ENCODE measurements at places on chromosomes 13 and 19. TPM values are rescaled to one million over a fixed set of nuclear protein-coding genes. Genes with fewer than 3 reads are reported as not detected.

DNA sequence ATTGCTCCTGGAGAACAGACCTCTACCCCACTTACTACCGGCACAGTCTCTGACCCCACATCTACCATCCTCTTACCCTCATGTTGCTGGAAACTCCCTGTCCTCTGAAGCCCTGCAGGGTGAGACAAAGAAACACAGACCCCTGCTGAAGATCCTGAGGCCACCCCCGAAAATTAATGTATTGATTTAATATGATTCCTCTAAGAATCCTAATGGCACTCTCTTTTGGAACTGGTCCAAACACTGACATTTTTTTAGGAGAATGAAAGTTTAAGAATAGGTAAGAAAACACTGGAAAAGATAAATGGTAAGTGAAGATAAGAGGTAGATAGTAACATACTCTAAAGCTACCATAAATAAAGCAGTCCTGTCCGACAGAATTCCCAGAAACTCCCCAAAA lies 5.3 kb downstream of the DMKN start:
- no peak for DNase-seq
- no peak overlapping the region for H3K4me3 ChIP-seq
- no peak overlapping the region for H3K27ac ChIP-seq
- peaks cover 34% of the 10 kb centered on the region for H3K27me3 ChIP-seq
- peaks cover 4% of the 10 kb centered on the region for H3K4me1 ChIP-seq

DNA sequence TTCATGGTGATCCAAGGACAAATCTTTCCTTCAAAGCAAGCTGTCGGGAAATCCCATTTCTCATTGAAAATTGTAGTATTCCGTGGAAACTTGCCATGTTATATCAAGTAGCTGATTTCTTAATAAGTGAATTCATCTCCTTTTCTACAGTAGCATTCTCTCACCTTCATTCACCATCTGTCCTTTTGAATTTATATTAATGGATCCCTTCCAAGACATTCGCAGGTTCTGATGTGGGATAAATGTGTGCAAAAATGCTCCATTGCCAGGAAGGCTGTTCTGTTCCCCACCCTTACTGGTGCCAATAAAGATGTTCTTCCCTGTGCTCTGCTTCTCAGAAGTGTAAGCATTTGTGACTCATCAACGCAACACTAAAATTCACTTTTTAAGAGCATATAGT lies 36.2 kb downstream of the AMER2 start:
- H3K4me1 ChIP-seq = no peaks in the 10 kb centered on the region
- peaks cover 2% of the 10 kb centered on the region for H3K27me3 ChIP-seq
- no peak overlapping the region for H3K4me3 ChIP-seq
- no peak overlapping the region for H3K27ac ChIP-seq
- DNase-seq = no peak
- no peaks in the 10 kb centered on the region for H3K36me3 ChIP-seq

DNA sequence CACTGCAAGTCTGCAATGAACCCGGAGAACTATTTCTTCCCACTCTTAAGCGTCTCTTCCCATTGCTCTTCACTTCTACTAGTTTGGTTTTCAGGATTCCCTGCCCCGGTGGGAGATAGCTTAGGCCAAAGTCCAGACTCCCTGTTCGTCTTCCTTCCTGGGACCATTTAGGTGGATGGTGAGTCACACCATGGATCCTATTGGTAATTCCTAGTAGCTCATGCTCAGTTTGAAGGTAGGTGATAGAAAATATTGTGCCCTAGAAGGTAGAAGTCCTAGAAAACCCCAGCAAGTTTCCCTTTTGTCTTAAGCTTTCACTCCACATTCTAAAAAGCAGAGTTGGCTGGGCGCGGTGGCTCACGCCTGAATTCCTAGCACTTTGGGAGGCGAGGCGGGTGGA lies 13.8 kb downstream of the CHAF1A start:
- H3K36me3 ChIP-seq = peaks cover 5% of the 10 kb centered on the region
- H3K4me1 ChIP-seq = peaks cover 8% of the 10 kb centered on the region
- H3K27ac ChIP-seq = no peak overlapping the region
- no peak overlapping the region for H3K4me3 ChIP-seq
- DNase-seq = no peak

GRCh38 chr19:29400917-29401711 lies 124.7 kb upstream of the VSTM2B start:
- H3K27ac ChIP-seq = no peak overlapping the region
- no peaks in the 10 kb centered on the region for H3K27me3 ChIP-seq
- no peaks in the 10 kb centered on the region for H3K4me1 ChIP-seq
- H3K36me3 ChIP-seq = no peaks in the 10 kb centered on the region
- H3K4me3 ChIP-seq = no peak overlapping the region
- no peak for DNase-seq

GRCh38 chr13:51585696-51586095 lies 1.4 kb downstream of the WDFY2 start:
- H3K36me3 ChIP-seq = no peaks in the 10 kb centered on the region
- H3K4me1 ChIP-seq = peaks cover 14% of the 10 kb centered on the region
- no peak for DNase-seq
- no peaks in the 10 kb centered on the region for H3K27me3 ChIP-seq

The ZNF625 gene
- 7.7 TPM for total RNA-seq

The SPC24 gene
- total RNA-seq = 3.9 TPM

The SLC6A16 gene
- total RNA-seq = under 0.01 TPM
